ENCODE measurements at places on chromosomes 4 and X.

GRCh38 chr4:146333187-146333894, 119.0 kb downstream of the REELD1 start:
- no peak for DNase-seq

GRCh38 chr4:140049024-140049848, 104.7 kb downstream of the MAML3 start:
- no peak for DNase-seq

DNA sequence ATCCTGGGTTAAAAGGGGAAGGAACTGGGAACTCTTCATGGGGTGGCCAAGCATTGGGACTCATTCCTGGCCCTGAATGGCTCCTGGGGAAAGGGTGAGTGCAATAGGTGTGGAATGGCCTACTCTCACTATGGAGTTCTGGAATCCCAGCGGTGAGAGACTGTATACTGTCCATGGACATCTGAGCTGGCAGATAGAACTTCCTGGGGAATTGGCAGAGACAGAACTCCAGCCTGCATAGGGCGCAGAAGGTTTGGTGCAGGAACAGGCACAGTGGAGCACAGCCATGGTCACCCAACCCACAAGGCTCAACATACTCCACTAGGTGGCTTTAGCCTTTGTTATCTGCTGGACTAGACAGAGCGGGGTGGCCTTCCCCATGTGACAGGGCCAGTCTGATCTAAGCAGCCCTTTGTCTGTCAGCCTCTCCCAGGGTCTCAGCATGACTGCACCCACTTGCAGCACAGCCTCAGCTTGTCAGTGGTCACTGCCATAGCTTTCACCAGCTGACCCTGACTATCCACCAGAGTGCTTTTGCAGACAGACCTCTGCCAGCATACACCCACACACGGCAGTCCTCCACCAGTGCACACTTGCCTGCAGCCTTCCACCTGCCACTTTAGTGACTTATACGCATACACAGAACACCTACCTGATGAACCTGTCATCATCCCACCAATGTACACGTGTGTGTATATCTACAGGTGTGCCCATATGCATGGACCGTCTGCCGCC, 48.4 kb downstream of the TECRL start:
- DNase-seq = no peak

DNA sequence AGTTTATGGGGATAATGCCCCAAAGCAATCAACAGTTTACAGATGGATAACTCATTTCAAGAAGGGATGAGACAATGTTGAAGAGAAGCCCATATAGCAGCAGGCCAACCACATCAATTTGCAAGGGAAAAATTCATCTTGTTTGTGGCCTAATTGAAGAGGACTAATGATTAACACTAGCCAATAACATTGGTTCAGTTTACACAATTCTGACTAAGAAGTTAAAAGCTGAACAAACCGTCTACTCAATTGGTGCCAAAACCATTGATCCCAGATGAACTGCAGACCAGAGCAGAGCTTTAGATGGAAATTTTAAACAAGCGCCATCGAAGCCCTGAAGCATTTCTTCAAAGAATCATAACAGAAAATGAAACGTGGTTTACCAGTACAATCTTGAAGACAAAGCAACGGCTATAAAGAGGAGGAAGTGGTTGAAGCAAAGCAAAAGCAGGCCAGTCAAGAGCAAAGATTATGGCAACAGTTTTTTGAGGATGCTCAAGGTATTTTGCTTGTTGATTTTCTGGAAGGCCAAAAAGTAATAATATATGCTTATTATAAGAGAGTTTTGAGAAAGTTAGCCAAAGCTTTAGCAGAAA, 20.5 kb upstream of the BLTP1 start:
- no peak for DNase-seq

GRCh38 chrX:66164470-66164869, 423 bp downstream of the HEPH start:
- no peak for DNase-seq

Measured in stimulated activated CD4-positive, alpha-beta T cell treated with anti-CD3 and anti-CD28 coated beads, Interleukin-1b, Interleukin-23, amount 100 ng/mL, for 24 hours (primary cell).